ENCODE measurements at places on chromosomes 1 and 21.
A peak's percentile ranks its signal among the peaks of the same experiment; 100 is the strongest.

DNA sequence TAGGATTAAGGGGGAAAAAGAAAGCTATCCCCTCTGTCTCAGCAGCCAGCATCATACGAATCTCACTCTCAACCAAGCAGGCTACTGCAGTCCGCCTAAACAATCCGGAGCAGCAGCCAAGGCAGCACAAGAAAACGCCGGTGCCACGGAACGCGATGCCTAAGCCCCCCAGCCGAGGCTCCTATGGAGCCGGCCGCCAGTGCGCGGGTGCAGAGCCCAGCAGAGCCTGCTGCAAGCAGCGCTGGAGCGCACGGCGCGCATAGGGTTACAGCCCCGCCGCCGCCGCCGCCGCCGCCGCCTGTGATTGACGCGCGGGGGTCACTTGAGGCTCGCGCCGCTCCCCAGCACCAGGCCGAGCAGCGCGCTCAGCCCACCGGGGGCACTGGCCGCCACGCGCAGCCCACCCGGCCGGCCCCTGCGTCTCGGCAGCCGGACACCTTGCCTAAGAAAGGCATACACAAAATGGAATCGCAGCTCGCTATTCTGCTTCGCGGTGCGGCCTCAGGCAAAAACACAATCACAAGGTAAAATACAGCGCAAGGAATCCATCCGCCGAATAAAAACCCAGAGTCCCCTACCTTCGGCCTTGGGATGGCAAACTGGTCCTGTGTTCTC, 780 bp downstream of the HIVEP3 start:
- peak; percentile 55 for DNase-seq

DNA sequence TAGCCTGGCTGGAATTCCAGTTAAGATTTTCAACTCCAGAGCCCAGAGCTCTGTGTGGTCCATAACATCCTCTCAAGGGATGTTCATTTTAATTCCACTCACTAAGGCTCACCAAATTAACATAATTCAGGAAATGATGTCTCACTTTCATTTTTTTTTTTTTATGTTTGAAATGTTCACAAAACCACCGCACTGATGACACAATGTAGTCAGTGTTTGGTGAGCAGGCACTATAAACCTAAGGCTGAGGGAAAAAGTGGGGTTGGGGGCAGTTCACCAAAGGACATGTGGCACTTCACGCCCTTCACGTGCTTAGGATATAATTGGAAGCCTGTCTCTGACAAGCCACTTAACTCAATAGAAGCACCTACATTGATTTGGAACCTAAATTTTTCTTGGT, 177.3 kb upstream of the CAMK1G start:
- DNase-seq = no peak

- no peak for DNase-seq
Observed at GRCh38 chr1:161196521-161197451, 2.1 kb downstream of the ADAMTS4 start.

DNA sequence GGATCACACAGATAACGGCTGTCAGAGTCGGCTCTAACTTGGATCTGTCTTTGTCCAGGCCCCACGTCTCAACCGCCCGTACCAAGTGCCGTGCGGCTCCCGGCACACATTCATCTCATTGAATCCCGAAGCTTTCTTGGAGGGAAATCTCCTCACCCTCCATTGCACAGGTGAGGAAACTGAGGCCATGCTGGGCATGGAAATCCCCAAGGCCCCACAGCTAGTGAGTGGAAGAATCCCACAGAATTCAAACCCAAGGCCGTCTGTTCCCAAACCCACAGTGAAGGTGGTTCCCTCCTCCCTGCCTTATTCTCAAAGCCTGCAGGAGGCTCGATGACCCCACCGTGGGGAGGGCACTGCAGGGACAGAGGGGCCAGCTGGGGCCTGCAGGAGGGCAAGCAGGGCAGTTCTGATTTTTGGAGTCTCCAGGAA, 437.9 kb downstream of the MATN1 start:
- DNase-seq = no peak

DNA sequence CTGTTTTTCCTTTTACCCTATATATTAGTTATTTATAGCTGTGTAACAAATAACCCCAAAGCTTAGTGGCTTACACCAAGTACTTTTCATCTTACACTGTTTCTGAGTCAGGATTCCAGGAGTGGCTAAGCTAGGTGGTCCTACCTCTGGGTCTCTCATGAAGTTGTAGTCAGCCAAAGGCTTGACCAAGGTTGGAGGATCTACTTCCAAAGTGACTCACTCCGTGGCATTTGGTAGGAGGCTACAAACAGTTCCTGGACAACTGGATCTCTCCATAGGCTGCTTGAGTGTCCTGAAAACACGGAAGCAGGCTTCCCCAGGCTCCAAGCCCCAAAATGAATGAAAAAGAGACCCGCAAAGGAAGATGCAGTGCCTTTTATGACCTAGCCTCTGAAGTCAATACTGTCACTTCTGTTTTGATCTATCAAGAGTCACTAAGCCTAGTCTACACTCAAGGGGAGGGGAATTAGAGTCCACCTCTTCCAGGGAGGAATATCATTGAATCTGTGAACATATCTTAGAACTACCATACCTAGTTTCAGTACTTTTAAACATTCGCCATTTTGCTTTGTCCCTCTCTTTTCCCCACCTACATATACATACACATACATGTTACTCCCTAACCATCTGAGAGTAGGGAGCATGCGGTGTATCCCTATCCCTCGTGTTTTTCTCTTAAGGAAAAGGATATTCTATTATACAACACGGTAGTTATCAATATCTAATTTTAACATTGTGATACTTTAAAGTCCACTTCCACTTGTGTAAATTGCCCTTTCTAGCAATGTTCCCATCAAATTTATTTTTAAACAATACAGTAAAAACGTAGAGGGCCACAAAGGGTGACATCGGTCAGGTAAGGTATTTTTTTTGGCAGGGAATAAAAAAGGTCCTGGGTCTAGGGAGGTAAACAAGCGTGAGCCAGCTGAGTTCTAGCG, 67.2 kb downstream of the SLC35A3 start:
- DNase-seq = peak; percentile 15

DNA sequence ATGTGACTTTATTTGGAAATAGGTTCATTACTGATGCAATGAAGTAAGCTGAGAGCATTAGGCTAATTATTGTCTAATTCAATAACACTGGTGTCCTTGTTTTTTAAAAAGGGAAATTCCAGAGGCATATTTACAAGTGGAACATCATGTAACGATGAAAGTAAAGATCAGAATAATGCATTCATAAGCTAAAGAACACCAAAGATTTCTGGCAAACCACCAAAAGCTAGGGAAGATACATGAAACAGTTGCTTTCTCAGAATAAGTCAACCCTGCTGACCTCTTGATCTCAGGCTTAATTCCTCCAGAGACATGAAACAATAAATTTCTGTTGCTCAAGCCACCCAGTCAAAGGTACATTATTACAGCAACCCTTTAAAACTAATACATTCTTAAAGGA, 20.3 kb upstream of the IFI16 start:
- DNase-seq = no peak

- no peak for DNase-seq
Observed at GRCh38 chr1:33178836-33179439, 2.9 kb downstream of the TRIM62 start.

- DNase-seq = no peak
Observed at GRCh38 chr1:198445872-198446271, 94.6 kb downstream of the ATP6V1G3 start.

DNA sequence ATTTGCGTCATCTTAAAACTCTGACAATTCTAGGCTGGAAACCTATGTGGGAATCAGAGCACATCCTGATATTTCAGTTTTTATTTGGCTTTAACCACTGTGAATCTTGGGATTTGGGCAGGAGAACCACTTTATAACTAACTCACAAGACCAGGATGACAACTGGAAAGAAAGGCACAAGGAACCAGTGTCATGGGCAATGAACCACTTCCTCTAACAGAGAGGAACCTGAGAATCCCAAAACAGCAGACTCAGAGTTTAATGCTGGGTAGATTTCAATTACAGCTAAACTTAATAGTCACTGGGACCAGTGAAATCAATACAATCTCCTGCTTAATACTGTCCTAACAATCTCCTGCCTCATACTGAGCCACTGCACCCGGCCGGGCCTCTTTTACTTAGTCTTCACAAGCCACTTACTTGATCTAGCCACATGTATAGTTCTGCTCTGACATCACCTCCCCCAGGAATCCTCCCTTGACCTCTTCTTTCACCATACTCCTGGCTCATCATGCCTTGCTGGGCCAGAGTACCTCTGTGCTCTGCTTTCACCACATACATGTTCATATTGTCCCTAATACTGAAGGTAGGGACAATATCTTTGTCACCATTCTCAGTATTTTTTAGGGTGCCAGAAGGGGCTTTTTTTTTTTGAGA, 20.2 kb upstream of the SLFNL1 start:
- no peak for DNase-seq

- DNase-seq = no peak
Observed at GRCh38 chr21:25956993-25957714, 213.4 kb downstream of the APP start.

DNA sequence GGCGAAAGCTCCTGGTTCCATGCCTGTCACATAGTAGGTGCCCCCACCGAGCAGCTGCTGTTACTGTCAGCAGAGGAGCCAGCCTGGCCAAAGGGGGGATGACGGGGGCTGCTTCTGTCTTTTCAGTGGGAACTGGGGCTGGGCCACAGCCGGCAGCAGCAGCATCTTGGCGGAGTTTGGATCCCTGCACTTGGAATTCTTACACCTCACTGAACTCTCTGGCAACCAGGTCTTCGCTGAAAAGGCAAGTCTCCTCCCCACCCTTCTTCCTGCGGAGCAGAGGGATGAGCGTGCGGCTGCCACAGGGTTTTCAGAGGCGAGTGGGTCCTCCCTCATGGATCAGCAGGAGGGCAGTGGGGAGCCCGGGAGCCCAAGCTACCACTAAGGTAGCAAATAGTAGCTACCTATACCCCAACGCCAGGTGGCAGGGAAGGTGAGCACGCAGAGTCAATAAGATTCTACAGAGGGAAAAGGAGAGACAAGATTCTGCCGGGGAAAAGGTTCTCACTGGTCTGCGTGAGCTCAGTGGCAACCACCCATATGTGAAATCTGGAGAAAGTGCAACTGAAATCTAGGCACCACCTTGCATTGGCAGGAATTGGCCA, 41.4 kb upstream of the SELENON start:
- DNase-seq = no peak

DNA sequence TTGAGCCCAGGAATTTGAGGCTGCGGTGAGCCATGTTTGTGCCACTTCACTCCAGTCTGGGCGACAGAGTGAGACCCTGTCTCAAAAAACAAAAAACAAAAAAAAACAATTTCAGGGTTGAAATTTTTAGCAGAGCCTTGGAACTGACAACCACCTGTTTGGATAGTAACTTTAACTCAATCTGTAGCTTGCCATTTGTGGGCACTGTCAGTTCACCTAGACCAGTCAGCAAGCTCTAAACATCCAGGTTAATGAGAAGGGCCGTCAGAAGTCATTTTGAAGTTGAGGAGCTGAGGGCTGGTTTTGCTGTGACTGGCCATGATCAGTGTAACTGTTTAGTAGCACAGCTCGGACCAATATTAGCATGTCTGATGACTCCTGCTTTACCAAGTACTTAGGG, 8.4 kb downstream of the TRAPPC10 start:
- DNase-seq = no peak

DNA sequence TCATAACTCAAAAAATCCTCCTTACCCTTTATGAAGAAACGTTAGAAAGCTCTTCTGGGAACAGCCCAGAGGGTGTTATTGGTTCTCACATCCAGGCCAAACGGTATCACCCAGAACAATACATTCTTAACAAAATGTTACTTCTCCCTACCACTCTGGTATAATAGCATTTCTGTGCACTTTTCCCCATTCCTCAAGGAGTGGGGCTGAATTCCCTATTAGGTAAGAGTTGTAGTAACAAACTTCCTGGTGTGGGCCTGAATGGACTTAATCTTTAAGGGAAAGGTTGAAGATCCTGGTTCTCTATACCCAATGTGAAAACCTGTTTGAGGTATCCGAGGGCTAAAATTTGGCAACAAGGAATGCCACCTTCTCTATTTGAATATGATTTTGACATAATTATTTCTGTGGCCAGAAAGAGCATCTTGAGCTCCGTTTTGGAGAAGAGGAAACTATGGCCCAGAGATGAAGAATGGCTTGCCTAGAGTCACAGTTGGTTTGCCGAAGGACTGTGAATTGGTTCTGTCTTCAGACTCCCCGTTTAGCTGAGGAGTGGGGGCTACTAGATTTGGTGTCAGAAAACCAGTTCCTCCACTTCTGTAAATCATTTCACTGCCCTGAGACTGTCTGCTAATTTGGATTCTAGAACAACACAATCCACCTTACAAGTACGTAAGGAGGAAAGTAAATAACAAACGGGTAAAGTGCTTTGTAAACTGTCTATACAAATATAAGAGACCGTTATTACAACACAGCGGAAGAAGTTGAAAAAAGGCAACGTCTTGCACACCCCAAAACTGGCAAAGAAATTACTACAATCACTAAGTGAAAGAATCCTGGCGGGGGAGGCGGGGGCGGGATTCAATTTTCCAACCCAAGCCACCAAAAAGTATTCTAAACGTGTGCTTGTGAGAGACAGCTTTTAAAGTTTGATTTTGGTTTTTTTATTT, 2.3 kb downstream of the ANP32E start:
- DNase-seq = peak; percentile 43

- DNase-seq = no peak
Observed at GRCh38 chr1:107802654-107803053, 162.3 kb downstream of the VAV3 start.

GRCh38 chr1:95982711-95983110, 738.9 kb upstream of the PTBP2 start:
- DNase-seq = no peak

GRCh38 chr1:118890851-118891384, 97.2 kb downstream of the TBX15 start:
- no peak for DNase-seq

DNA sequence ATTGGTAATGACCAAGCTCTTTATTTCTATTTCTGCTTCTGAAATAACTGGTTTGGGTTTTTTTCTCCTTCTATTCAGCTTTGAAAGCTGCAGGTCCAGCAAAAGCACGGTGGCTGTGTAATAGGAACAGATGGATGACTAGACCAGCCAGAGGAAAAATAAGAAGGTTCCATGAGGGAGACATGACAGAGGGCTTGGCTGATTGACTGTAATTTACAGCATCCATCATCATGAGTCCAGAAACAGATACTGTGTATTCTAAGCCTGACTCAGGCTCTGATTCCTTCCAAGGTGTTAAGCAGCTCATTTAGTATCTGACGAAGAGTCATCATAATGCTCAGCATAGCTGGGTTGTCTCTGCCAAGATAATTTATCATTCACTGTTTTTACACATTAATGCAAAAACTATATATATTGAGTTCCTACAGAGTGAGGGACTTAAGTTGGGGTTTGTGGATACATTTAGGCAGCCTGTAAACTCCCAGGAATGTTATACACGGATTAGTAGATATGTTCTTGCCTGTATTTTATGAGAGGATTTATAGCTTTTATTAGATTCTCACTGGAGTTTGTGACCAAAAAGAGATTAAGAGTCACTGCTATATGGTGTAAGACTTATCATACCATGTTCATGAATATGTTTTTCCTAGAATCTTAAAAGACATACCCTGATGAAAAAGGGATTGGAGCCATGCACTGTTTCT, 72.6 kb downstream of the SGIP1 start:
- DNase-seq = no peak

DNA sequence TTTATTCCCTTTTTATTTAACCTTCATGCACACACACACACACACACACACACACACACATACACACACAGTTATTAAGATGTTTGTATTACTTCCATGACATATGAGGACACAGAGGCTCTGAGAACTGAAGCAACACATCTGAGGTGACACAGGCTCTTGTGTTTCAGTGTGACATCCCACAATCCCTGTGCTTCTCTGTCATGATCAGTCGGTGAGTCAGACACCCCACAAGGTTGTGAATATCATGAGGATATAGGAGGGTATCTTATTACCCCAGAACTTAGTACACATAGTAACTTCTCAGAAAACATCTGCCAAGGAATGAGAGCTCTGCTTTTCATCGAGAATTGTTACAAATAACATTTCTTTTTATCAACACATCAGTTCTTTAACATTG, 459.3 kb downstream of the PLPP3 start:
- no peak for DNase-seq

Data from activated CD4-positive, alpha-beta T cell treated with anti-CD3 and anti-CD28 coated beads, Interleukin-2, Interleukin-6, amounts not matched to agents 100 ng/mL and 50 ng/mL, durations not matched to agents 16 hours and 8 hours (primary cell).